Esophagus muscularis mucosa (tissue), 4 donors: ENCODE measurements at places on chromosomes 7 and 10. TPM values are rescaled to one million over a fixed set of nuclear protein-coding genes. Genes with fewer than 3 reads are reported as not detected.

Gene HOXA6
- not detected for total RNA-seq

Gene ENKUR
- total RNA-seq = 0.17 TPM

Gene VAX1
- not detected for total RNA-seq

Gene FEZF1
- total RNA-seq = not detected

Gene OR6B1
- total RNA-seq = not detected

Gene OPN1SW
- not detected for total RNA-seq

Gene ATP5MK
- total RNA-seq = 447 TPM

Gene PROSER2
- total RNA-seq = 4.6 TPM

Gene ELN
- 646 TPM for total RNA-seq

Gene ATOH7
- not detected for total RNA-seq

Gene RBM20
- total RNA-seq = 7.7 TPM

Gene CHRM2
- 20.0 TPM for total RNA-seq

Gene CNPY1
- total RNA-seq = not detected

Gene HEPACAM2
- total RNA-seq = not detected

Gene CFAP69
- 3.0 TPM for total RNA-seq

Gene ZRANB1
- total RNA-seq = 42.9 TPM

Gene DNAJC12
- total RNA-seq = 4.1 TPM

Gene TRPV5
- 0.17 TPM for total RNA-seq

Gene APBB1IP
- total RNA-seq = 4.4 TPM

Gene ANKRD61
- total RNA-seq = not detected

Gene UPK3BL1
- total RNA-seq = 21.2 TPM

Gene EPO
- total RNA-seq = not detected

Gene TCERG1L
- total RNA-seq = not detected

Gene CHPF2
- total RNA-seq = 26.5 TPM

Gene RRP12
- 14.6 TPM for total RNA-seq

Gene UCN3
- not detected for total RNA-seq

Gene SFRP5
- 41.3 TPM for total RNA-seq

Gene ACTR3C
- 4.3 TPM for total RNA-seq

Gene EEPD1
- 27.0 TPM for total RNA-seq

Gene PCLO
- 2.6 TPM for total RNA-seq

Gene NODAL
- not detected for total RNA-seq

Gene CDC14C
- not detected for total RNA-seq

Gene GPRIN2
- not detected for total RNA-seq

Gene ANK3
- total RNA-seq = 26.4 TPM

Gene CFTR
- total RNA-seq = not detected

Gene GBF1
- total RNA-seq = 45.0 TPM

Gene GPR22
- total RNA-seq = not detected

Gene ZC3HAV1L
- 15.4 TPM for total RNA-seq

Gene GFRA1
- total RNA-seq = 73.4 TPM

Gene NKX1-2
- total RNA-seq = not detected

Gene ASB10
- total RNA-seq = not detected

Gene HPSE2
- total RNA-seq = 32.3 TPM

Gene TMEM184A
- not detected for total RNA-seq

Gene HTR5A
- not detected for total RNA-seq

Gene SH2B2
- total RNA-seq = 10.9 TPM

Gene AGAP4
- 7.5 TPM for total RNA-seq

Gene HOXA3
- total RNA-seq = 16.6 TPM

Gene COL1A2
- 227 TPM for total RNA-seq
